ENCODE measurements at places on chromosomes 5 and 9.

DNA sequence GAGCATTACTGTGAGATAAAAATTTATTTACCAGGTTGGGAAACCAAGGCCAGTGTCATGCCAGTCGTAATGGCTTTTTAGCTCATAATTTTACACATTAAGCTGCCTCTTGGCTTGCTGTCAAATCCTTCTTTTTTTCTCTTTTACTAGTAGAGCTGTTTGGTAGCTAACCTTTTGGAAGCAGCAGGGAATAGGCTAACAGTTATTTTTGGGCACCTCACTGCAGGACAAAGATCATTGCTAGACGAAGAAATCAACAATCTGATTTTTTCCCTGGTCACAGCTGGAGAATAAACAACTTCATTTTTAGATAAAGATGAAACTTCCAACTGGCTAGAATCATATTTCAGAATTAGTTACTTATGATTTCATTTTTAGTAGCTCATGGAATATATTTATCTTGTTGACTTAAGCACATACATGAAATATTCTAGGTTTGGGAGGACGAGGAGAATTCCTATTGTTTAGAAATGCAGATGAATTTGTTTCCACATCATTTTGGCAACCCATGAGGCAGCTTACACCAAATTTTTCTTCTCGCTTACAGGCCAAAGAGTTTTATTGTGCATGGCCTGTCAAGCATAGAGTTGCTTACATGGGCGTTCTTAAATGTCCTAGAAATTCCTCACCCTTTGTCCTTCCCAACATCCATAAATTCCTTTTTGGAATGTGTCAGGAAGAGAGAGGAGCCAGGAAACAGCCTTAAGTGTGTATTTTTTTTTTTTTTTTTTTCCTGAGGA lies 19.6 kb downstream of the TNC start:
- DNase-seq: no peak

- no peak for DNase-seq
These were observed 27.6 kb upstream of the FSTL4 start for GRCh38 chr5:133639850-133640528.

- no peak for DNase-seq
These were observed 754 bp downstream of the DCAF12 start for GRCh38 chr9:34125681-34126206.

GRCh38 chr9:3852545-3852944 lies 326.7 kb upstream of the RFX3 start:
- no peak for DNase-seq

DNA sequence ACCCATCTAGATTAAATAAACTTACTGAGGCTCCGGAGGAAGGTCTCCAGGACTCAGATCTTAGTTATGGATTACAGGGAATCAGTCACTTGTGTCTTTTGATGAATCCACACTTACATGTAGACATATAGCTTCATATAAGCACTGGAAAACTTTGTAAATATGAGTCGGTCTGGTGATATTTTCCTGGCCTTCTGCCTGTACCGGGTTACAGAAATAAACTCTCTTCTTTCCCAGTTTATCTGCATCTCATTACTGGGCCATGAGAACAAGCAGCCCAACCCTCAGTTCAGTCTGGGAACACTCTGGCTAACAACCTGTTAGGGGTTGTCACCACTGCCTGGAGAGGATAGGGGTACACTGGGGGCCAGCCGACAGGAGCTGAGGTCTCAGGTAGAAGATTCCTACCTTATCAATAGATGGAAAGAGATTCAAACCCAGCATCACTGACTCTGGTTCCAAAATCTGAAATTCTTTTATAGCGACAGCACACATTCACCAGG lies 59.1 kb downstream of the THBS4 start:
- no peak for DNase-seq

- no peak for DNase-seq
These were observed 143.7 kb downstream of the LRRC70 start for GRCh38 chr5:62722360-62722759.

GRCh38 chr9:99748676-99749075 lies 73.0 kb upstream of the NR4A3 start:
- no peak for DNase-seq

- DNase-seq: no peak
These were observed 320.2 kb downstream of the NFIB start for GRCh38 chr9:13993632-13994185.

Measured in posterior cingulate gyrus (tissue), 11 donors.